ENCODE measurements at places on chromosomes 7 and 10.

DNA sequence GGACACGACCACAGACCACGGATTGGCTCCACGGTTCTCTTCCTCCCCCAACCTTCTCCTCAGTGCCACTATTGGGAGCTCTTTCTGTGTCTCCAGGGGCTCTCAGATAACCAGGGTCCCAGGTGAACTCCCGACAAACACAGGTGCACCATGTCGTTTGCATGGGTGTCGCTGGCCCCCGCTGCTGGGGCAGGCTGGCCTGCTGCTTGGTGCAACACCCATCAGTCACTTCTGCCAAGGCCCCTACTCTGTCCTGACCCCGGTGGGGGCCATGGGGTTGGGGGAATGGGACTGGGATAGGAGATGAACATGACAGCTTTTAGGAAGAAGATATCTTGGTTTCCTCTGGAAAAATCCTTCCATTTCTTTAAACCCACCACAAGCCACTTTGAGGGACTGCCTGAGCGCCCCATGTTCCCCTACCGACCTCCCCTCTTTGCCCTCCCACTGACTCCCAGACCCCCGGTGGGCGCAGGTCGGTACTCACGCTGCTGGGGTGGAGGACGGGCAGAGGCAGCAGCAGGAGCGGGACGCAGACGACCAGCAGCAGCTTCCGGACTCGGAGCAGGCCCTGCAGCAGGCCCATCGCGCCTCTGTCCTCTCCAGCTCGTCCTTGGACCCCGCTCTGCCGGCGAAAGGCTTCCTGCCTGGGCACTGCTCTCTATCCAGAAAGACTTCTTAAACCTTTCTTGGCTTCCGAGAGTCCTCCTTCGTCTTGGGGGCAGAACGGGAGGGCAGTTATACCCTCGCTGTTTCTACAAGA, 894 bp downstream of the SLC13A4 start:
- DNase-seq, result no peak

GRCh38 chr7:41313171-41313570, 389.7 kb downstream of the INHBA start:
- no peak for DNase-seq

DNA sequence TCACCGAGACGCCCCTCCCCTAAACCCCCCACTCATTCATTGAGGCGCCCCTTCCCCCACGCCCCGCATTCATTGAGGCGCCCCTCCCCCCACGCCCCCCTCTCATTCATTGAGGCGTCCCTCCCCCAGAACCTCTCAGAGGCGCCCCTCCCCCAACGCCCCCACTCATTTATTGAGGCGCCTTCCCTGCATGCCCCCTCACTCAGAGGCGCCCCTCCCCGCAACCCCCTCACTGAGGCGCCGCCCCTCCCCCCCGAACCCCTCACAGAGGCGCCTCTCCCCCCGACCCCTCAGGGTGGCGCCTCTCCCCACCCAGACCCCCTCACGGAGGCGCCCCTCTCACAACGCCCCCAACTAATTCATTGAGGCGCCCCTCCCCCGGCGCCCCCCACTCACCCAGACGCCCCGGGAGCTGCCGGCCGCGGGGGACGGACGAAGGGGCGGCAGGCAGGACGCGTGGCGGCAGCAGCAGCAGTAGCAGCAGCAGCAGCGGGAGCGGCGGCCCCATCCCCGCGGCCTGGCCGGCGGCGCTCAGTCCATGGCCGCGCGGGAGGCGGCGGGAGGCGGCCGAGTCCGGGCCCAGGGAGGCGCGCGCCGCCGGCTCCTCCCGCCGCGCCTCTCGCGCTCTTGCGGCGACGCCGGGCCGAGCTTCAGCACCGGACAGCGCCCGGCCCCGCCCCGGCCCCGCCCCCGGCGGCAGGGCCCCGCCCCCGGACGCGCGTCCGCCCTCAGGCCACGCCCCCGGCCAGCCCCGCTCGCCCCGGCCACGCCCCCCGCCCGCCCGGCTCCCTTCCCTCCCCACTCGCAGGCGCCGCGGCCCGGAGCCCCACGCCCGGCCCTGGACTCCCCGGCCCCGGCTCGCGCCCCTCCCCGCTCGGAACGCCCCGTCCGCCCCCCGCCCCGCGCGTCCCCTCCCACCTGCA, at the start of gene PTPRN2:
Gene PTPRN2, minus strand, starts transcription at position 662 of the 923 bp plus-strand sequence.
- peak; percentile 62 for DNase-seq

- DNase-seq, result no peak
These were observed 9.1 kb downstream of the TMEM270 start for GRCh38 chr7:73870041-73870492.

GRCh38 chr7:133165529-133165928, 83.6 kb upstream of the CHCHD3 start:
- no peak for DNase-seq

DNA sequence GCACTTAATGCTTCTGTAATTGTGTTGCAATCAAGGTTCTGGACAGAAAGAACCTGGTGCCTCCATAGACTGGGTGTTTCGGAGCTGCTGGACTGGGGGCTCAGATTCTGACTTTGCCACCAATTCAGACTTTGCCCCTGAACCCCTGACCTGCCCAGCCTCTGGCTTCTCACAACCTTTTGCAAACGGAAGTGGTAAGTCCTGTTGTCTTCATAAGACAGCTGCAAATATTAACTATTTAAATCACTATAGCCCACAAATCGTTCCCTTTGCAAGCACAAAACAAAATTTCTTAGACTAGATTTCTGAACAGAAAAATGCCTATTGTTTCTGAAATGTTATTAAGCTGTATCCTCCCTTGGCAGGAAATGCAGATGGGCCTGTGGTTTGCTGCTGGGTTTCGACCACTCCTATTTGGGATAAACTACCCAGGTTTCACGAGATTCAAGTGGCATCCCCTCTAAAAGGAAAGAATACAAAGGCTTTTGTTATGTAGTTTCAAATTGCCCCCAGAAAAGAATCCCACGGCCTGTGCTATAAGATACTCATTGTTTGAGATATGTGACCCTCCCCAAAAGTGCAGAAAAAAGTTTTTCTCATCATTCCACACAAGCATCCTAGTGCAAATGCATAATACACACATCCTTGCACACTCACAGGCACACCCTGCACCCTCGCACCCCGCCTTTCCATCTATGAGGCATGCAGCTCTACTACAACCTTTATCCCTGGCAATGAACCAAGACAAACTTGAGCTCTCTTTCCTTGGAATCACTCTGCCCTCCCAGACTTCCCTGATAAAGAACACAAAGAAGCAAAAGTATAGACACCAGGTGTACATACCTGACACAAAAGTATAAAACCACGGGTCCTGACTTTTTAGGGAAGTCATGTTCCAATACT, 209.1 kb downstream of the PRPF18 start:
- DNase-seq, result no peak

GRCh38 chr7:143050931-143051330, 1.2 kb upstream of the OR6V1 start:
- DNase-seq, result no peak

GRCh38 chr7:134992626-134993179, 6.4 kb downstream of the AGBL3 start:
- peak; percentile 25 for DNase-seq

DNA sequence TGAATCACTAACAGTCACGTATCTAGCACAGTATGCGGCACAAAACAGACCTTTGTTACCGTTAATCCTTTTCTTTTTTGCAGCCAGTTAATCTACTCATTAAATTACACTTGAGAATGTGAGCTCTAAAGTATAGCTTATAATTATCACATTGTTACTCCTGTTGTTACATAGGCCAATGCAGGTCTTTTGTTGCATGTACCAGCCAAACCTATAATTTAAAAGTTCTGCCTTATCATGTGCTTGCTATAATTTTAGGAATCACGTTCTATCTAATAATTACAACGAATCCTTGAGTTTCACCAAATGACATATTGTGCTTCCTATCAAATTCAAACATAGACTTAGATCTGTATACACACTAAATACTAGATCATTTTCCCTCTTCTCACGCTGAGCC, 245.1 kb downstream of the DGKI start:
- no peak for DNase-seq

DNA sequence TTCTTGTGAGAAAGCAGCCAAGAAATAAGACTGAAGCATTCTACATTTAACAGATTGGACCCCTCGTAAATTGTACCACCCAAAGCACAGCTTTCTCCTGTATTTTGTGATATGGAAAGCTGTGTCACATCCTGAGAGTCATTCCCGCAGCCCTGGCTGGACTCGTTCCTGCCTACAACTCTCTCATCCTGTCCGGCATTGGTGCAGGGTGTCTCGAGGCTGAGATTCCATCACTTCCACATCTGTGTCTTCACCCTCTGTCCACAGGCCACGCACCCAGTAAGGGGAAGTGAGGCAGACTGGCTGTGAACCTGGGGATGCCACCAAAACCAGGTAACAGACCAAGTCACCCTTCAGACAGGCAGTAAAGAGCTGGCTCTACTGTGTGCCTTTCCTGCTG, 146.2 kb upstream of the KLF6 start:
- no peak for DNase-seq

DNA sequence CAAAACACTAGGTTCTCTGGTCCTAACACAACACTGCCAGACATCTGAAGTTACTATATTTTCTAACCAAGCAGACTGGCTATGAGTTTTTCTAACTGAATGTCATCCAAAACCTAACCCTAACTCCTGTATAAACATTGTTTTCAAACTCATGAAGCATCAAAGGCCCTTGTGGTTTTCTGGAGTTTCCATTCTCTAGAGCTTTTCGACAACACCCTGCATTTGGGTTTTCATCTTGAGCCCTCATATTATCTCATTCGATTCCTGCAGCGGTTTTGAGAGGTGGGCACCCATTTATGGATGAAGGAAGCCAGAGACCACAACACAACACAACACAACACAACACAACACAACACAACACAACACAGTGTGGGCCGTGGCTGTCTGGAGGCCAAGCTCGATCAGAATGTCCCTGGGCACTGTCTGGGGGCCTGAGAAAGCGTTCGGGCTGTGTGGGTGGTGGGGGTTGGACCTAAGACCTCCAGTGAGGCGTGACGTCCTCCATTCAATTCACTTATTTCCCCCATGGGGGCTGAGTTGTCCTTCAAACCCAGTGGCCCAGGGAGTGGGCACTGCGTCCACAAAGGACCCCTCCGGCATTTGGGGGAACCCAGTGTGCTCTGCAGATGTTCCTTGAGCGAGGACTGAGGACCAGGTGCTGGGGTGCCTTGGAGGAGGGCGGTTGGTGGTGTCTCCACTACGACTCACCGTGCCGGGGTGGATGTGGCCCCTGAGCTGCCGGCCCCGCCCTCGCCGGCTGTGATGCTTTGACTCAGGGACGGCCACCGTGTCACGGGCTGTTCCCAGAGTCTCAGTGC, 490.4 kb downstream of the DNAJB6 start:
- DNase-seq, result peak; percentile 32

GRCh38 chr10:6134099-6134823, 45.4 kb downstream of the RBM17 start:
- DNase-seq, result no peak

GRCh38 chr10:6336016-6336415, 133.3 kb downstream of the PFKFB3 start:
- no peak for DNase-seq

DNA sequence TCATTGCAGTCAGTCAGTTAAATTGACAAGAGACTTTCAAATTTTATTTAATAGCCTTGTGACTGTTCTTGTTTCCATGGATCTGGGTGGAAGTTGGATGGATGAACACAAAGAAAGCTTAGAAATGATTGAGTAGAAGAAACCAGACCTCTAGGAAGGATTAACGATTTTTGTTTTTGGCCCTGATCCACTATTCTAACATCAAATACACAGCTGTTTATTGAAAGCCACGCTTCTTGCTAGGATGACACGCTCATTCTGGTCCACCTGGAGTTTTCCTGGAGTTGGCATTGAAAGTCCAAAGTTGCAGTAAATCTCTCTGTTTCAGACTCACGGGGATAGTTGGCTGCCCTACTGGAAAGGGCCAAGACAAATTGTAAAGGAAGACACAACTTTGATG, 108.4 kb downstream of the KIF20B start:
- DNase-seq, result no peak

DNA sequence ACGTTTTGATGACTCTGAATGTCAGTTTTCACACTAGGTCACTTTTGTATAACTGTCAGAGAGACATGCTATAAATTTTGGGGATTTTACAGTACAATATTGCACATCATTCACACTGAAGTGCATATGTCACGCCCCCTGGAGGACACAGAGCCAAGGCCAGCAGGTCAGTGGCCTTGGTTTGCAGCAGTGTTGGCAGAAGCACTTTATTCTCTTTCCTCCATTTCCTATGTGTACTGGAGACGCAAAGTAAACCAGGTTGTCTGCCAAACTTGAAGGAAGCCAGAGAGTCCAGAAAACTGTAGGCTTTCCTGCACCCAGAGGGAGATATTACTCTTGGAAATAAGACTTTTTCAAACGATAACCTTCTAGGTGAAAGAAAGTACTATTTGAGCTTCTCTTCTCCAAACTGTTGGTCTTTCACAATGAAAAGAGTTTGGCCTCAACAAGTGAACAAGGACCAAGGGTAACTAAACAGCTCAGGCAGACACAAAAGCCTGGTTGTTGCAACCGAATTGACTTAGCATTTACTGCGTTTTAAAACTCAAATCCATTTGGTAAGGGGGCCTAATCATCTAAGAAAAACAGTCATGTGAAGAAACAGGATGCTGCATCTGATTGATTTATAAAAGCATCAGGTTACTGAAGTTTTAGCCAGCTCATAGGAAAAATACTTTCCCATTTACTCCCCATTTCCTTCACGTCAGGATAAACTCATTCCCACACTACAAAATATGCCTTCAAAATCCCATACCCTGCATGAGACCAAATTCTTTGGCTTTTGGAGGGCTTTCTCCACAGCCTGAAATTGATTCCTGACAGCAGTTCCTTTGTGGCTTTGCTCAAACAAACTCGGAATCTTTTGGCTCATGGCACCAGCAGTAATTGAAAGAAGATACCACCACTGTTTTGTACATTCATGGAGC, 83.0 kb upstream of the SEC61G start:
- DNase-seq, result no peak

- peak; percentile 70 for DNase-seq
These were observed 90.7 kb downstream of the MKI67 start for GRCh38 chr10:128035557-128035973.

DNA sequence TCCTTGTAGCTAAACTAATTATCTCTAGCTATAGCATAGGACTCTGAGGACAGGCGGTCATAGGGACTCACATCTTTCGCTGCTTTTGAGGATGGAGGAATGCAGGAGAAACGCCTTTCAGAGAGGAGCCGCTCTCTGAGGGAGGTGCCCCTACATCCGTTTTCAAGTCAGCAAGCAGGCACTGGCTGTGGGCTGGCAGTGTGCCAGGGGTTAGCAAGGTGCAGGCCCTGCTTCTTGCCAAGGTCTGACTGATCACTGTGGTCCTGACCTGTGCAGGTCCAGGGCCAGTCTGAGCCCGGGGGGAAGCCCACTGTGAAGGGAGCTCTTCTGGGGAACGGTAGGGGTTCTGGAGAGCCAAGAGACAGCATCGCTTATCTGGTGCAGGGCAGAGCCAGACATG, 89.4 kb downstream of the SH3PXD2A start:
- peak; percentile 53 for DNase-seq

- DNase-seq, result no peak
These were observed 184.6 kb downstream of the SEC23IP start for GRCh38 chr10:120076996-120077706.

GRCh38 chr10:12308057-12308456, 41.3 kb upstream of the CAMK1D start:
- DNase-seq, result no peak

- DNase-seq, result no peak
These were observed 115.5 kb upstream of the GPR26 start for GRCh38 chr10:123550675-123551096.

- DNase-seq, result no peak
These were observed 43.6 kb upstream of the WNT16 start for GRCh38 chr7:121285066-121285667.

Data from activated naive CD4-positive, alpha-beta T cell treated with anti-CD3 and anti-CD28 coated beads, Interleukin-2, amount 50 U/mL, for 72 hours (primary cell).